ENCODE measurements at places on chromosomes 7 and 10.

GRCh38 chr7:33829536-33829935 is 75.8 kb upstream of the BMPER start:
- no peak for DNase-seq

GRCh38 chr7:46047581-46047980 is 126.5 kb upstream of the IGFBP3 start:
- no peak for DNase-seq

- no peak for DNase-seq
Measured at GRCh38 chr7:47225387-47226131, 356.4 kb downstream of the TNS3 start.

DNA sequence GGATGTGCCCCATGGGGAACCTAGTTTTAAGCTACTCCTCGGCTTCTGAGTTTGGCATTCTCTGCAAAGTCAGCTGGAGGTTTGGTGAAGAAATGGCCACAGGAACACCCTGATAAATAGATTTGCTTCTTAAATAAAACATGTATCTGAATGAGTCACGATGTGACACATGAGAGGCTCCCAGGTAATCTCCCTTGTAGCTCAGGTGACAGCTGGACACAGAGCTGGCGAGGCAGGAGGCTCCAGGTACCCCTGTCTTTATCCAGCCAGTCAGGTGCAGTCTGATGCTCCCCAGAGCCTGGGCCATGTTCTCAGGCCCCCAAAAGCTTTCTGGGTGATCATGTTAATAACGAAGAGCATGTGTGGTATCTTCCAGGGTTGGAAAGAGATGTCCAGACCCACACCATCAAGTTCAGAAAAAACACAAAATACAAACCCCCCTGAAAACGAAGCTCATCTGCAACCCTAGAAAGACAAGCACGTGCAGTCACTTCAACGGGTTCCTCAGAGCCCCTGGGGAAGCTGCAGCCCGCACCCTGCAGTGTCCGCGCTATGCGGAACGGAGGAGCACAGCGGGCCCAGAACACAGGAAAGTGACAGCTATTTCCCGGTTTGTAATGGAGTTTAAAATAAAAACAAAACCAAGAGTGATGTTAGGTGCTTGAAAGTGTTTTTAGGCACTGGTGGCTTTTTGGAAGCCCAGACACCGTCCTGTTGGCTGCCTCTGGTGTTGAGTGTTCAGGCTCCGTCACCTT is 69.4 kb downstream of the ZRANB1 start:
- no peak for DNase-seq

GRCh38 chr7:4629287-4629895 is 52.7 kb upstream of the FOXK1 start:
- DNase-seq, result no peak

- DNase-seq, result no peak
Measured at GRCh38 chr7:80726666-80727065, 88.2 kb downstream of the CD36 start.

DNA sequence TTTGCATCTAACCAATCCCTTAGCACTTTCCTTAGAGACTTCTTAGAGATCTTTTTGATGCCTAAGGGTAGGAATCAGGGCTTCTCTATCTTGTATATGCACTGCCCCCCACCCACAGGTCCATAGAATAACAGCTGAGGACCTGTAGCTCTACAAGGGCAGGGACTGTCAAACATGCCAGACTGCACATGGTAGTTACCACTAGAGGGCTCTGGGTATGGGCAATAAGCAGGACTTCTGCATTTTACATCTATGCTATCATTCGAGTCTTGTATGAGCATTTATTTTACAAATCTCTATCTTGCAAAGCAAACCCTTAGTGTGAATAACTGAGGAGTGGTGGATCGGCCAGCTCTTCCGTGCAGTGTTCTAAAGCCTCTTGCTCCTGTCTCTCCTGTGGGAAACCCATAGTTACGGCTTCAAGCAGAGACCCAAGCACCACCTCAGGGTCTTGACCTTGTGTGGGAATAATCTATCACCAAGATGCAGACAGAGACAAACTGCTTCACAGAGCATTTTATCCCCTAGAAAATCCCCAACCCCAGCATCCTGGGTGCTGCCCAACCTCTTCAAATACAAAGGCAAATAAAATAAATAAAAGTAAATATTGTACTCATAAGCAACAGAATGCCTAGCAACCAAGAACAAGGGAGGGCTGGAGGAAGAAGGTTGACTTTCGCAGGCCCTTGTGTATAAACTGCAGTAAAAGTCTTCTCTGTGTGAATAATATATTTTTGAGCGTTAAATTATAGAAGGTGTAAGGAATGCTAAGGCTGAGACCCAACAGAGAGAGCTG is 219.3 kb downstream of the WDR11 start:
- peak; percentile 66 for DNase-seq

DNA sequence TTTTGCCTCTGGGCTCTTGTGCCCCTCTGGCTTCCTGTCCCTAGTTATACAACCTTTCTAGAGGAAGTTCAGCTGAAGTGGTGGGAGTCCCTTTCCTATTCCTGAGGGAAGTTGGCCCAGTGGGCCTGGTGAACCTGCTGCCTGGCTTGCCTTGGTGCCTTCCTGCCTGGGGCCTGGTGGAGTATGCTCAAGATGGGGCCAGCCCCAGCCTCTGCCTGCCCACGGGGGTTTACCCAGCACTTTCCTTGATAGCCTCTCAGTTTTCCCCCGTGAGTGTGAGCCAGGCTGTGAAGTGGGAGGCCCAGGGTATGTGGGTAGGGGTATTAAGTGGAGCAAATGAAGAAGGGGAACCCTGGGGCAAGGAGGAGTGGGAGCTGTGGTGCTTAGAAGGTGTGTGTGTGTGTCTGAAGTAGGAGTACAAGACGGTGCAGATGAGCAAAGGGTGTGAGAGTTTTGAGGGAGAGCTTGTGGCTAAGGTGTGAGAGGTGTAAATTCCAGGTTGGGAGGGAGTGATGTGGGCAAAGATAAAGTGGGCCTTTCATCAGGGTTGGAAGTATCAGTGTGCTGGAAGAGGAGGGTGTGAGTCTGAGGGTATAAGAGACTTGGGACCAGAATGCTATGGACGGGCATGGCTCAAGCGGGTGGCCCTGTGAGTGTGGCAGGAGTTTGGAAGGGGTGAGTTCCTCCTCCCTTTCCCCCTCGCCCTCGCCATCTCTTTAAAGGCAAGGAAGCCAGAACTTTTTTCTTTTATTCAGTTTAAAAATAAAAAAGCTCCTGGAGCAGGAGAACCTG is 10.9 kb upstream of the PAX2 start:
- no peak for DNase-seq

DNA sequence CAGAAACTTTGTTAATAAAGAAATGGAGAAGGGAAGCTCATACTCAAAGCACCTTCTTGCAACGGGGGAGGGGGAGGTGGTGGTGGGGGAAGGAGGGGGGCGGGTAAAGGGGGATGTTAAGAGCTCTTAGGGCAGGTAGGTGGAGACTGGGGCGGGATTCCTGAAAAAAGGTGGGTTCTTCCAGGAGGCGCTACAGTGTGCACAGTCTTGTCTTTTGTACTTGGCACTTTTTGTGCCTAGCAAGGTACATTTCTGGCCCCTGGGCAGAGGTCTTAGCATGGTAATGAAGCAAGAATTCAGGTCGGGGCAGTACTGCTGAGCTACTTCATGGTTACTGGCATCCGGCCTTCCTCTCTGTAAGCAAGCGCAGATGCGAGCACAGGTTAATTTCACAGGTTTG is 15.2 kb upstream of the LAMB4 start:
- DNase-seq, result peak; percentile 55

- DNase-seq, result no peak
Measured at GRCh38 chr7:129719980-129720732, 108.6 kb downstream of the NRF1 start.

DNA sequence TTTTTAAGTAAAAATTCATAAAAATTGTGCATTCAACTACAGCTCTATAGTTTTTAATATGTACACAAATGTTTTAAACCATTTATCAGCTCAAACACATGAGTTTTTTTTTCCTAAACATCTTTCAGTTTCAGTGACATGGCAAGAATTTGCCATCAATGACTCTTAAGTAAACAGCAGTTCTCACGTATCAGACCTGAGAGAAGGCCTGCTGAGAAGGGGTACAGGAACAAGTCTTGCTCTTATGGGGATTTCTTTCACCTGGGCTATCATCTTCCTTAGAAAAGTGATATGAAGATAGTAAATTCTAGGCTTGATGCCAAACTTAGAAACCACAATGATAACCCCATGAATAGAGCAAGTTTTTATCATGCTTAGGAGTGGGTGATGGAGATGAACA is 467.8 kb downstream of the ARL4A start:
- DNase-seq, result no peak

DNA sequence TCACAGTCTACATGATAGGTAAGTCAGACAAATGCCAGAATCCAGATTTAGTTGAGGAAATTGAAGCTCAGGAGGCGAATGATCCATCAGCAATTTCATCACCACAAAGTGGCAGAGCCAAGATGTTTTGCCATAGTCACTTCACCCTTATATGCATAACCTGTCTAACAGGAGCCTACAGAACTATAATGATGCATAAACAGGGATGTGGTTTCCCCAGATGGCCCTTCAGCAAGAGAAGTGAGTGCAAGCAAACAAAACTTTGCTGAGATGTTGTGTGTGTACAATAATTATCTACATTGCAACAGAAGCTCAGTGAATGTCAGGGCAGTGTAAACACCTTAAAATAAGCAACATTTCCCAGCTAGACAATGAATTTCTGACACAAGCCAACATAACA is 28.6 kb downstream of the PON3 start:
- no peak for DNase-seq

- peak; percentile 54 for DNase-seq
Measured at GRCh38 chr10:73768881-73769280, 13.0 kb upstream of the CHCHD1 start.
